ENCODE measurements at places on chromosomes 2 and 18. TPM values are rescaled to one million over a fixed set of nuclear protein-coding genes. Genes with fewer than 3 reads are reported as not detected.

- no peaks in the 10 kb centered on the region for H3K36me3 ChIP-seq
- peaks cover under 1% of the 10 kb centered on the region for H3K4me1 ChIP-seq
- H3K27ac ChIP-seq, result no peak overlapping the region
- H3K27me3 ChIP-seq, result no peaks in the 10 kb centered on the region
Measured at GRCh38 chr2:30860726-30861125, 53.5 kb upstream of the CAPN13 start.

- no peaks in the 10 kb centered on the region for H3K27me3 ChIP-seq
- no peaks in the 10 kb centered on the region for H3K36me3 ChIP-seq
- H3K4me3 ChIP-seq, result no peak overlapping the region
- no peak overlapping the region for H3K27ac ChIP-seq
Measured at GRCh38 chr2:58584606-58585118, 343.5 kb upstream of the FANCL start.

- H3K4me3 ChIP-seq, result no peak overlapping the region
- DNase-seq, result no peak
- H3K27me3 ChIP-seq, result no peaks in the 10 kb centered on the region
- peaks cover 5% of the 10 kb centered on the region for H3K36me3 ChIP-seq
- peaks cover 38% of the 10 kb centered on the region for H3K4me1 ChIP-seq
- no peak overlapping the region for H3K27ac ChIP-seq
Measured at GRCh38 chr2:168583064-168583709, 127.1 kb downstream of the CERS6 start.

- H3K4me3 ChIP-seq, result no peak overlapping the region
- peaks cover 35% of the 10 kb centered on the region for H3K4me1 ChIP-seq
- no peak for DNase-seq
Measured at GRCh38 chr2:112151271-112151670, 13.1 kb downstream of the FBLN7 start.

GRCh38 chr2:3132466-3132865 is 245.2 kb downstream of the EIPR1 start:
- H3K27ac ChIP-seq, result no peak overlapping the region
- peaks cover 3% of the 10 kb centered on the region for H3K36me3 ChIP-seq
- H3K4me1 ChIP-seq, result no peaks in the 10 kb centered on the region
- no peak for DNase-seq
- no peak overlapping the region for H3K4me3 ChIP-seq
- H3K27me3 ChIP-seq, result peaks cover 3% of the 10 kb centered on the region

DNA sequence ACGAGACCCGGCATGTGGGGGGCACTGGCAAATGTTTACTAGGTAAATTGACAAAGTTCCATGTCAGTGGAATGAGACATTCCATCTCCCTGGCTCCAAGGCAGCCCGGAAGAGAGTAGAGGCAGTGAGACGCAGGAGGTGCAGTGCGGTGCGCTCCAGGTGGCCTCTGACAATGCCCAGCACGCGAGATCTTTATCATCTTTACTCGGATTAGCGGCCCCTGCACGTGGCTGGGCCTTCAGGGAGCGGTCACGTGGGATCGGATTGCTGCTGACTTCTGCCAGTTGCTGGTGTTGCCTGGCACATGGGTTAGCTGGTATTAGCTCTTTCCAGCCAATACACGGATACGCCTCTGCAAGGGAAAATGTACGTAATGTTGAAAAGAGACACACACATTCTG is 151.2 kb upstream of the ALKAL2 start:
- H3K27ac ChIP-seq, result no peak overlapping the region
- DNase-seq, result no peak
- no peak overlapping the region for H3K4me3 ChIP-seq
- no peaks in the 10 kb centered on the region for H3K36me3 ChIP-seq
- peaks cover 2% of the 10 kb centered on the region for H3K27me3 ChIP-seq

DNA sequence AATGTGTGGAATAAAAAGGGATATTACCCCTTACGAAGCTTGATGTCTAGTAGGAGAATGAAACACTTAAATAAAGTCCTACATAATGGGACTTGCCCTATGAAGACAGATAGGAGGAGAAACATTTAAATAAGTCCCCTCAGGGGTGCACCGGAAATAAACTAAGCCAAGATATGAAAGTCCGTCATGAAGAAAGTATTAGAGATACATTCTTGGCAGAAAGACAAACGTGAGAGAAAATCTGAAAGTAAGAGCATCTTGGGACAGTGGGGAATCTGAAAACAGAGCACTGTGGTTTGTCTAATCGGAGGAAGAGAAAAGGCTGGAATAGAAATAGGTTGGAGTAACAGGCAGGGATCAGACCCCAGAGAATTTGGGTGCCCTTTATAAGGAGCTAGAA is 516.9 kb upstream of the DSEL start:
- H3K27ac ChIP-seq, result no peak overlapping the region
- no peaks in the 10 kb centered on the region for H3K36me3 ChIP-seq
- H3K4me3 ChIP-seq, result no peak overlapping the region
- no peaks in the 10 kb centered on the region for H3K27me3 ChIP-seq
- no peak for DNase-seq

GRCh38 chr18:3648641-3649040 is 198.7 kb downstream of the TGIF1 start:
- no peak for DNase-seq
- H3K36me3 ChIP-seq, result no peaks in the 10 kb centered on the region
- H3K27me3 ChIP-seq, result no peaks in the 10 kb centered on the region
- peaks cover 26% of the 10 kb centered on the region for H3K4me1 ChIP-seq

- peak; percentile 49 for DNase-seq
- H3K27ac ChIP-seq, result no peak overlapping the region
- H3K27me3 ChIP-seq, result no peaks in the 10 kb centered on the region
- no peak overlapping the region for H3K4me3 ChIP-seq
- peaks cover 9% of the 10 kb centered on the region for H3K36me3 ChIP-seq
Measured at GRCh38 chr2:222561817-222562645, 93.9 kb downstream of the FARSB start.

DNA sequence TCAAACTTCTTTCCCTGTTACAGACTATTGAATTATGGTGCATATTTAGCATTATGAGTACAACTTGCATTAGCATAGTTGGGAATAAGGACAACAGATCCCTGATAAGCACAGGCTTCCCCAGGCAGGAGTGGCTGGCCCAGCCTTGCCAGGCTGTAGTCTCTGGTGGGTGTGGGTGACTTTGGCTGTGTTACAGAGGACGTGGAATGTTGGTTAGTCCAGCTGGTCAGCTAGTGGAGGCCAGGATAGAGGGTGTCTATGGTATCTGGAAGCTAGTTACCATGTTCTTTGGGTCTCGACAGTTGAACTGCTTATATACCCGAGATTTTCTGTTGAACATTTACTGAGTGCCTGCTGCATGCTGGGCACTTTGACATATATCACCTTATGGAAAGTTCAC is 4.7 kb downstream of the SH3RF3 start:
- no peak overlapping the region for H3K27ac ChIP-seq
- H3K4me3 ChIP-seq, result no peak overlapping the region
- H3K36me3 ChIP-seq, result no peaks in the 10 kb centered on the region
- H3K4me1 ChIP-seq, result peaks cover 5% of the 10 kb centered on the region
- H3K27me3 ChIP-seq, result peaks cover 35% of the 10 kb centered on the region

DNA sequence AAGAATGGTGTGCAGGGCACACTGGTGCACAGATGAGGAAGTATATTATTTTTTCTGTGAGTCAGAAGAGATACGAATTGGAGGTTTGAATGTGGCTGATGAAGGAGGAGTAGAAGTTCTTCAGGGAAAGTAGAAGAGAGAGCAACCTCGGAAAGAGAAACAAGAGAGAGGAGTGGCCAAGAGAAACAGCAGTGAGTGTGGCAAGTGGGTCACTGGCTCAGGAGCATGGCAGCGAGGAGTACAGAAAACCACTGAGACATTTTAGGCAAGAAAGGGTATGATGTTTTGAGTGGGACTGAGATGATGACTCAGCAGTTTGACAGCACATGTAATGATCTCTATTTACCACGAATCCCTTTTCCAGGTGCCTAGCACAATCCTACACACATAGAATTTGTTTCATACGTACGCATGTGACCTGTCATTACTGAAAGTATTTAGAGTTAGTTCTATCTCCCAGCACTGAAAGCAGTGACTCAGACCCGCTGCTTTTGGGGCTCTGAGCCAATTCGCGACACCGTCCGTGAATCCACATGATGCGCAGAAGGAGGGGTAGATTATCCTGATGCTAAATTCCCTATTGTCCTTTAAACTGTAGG is 915.4 kb downstream of the DCDC2C start:
- no peaks in the 10 kb centered on the region for H3K4me1 ChIP-seq
- no peak overlapping the region for H3K4me3 ChIP-seq
- H3K36me3 ChIP-seq, result no peaks in the 10 kb centered on the region
- no peaks in the 10 kb centered on the region for H3K27me3 ChIP-seq

DNA sequence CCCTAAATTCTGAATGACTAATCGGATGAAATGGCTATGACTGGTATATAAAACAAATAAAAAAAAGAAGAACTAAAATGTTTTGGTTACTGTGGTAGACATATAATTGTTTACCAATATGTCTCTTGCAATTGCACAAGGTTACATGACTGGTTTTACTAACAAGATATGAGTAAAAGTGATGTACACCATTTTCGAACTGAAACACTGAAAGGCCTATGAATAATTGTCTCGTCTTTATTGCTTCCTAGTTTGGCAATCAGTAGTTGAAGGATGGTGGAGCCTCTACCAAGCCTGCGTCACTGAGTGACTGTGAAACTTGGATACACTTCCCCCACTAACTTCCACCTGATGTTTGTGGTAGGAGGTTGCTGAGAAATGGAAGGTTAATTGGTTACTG is 16.5 kb downstream of the CDH19 start:
- no peak overlapping the region for H3K4me3 ChIP-seq
- H3K36me3 ChIP-seq, result no peaks in the 10 kb centered on the region
- H3K27me3 ChIP-seq, result no peaks in the 10 kb centered on the region
- no peak overlapping the region for H3K27ac ChIP-seq

- H3K4me1 ChIP-seq, result peaks cover 2% of the 10 kb centered on the region
- H3K27me3 ChIP-seq, result peaks cover 39% of the 10 kb centered on the region
- peak; percentile 10 for DNase-seq
Measured at GRCh38 chr18:24530630-24531111, 70.2 kb downstream of the HRH4 start.

DNA sequence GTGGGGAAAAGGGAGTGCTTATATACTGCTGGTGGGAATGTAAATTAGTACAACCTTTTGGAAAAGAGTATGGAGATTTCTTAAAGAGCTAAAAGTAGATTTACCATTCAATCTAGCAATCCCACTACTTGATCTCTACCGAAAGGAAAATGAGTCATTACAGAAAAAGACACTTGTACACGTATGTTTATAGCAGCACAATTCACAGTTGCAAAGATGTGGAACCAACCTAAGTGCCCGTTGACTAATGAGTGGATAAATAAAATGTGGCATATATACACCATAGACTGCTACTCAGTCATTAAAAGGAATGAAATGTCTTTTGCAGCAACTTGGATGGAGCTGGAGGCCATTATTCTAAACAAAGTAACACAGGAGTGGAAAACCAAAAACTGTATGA is 29.5 kb downstream of the FLACC1 start:
- no peak overlapping the region for H3K27ac ChIP-seq
- H3K4me1 ChIP-seq, result peaks cover 7% of the 10 kb centered on the region
- H3K27me3 ChIP-seq, result no peaks in the 10 kb centered on the region
- H3K4me3 ChIP-seq, result no peak overlapping the region
- H3K36me3 ChIP-seq, result peaks cover 29% of the 10 kb centered on the region

The CD8A gene
- 2.7 TPM for total RNA-seq
